ENCODE measurements at places on chromosomes 5 and 9. TPM values are rescaled to one million over a fixed set of nuclear protein-coding genes. Genes with fewer than 3 reads are reported as not detected.

Gene MCTP1
- 2.9 TPM for total RNA-seq

DNA sequence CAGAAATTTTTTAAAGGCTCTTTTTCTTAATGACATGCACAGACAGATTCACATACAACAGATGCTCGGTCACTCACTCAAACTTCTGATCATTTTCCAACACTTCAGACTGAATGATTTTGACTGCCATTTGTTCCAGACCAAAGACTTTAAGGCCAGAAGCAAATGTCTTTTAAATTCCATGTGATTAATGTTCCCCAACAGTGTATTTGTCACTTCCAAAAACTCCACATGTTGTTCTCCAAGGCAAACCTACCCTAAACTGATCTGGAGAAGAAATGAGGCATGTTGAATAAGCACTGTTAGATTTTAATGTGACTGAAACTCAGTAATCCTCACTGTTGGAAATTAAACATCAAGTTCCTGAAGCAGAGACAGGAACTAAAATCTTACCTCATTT lies 366.7 kb downstream of the GABRG2 start:
- H3K36me3 ChIP-seq, result no peaks in the 10 kb centered on the region
- no peaks in the 10 kb centered on the region for H3K4me1 ChIP-seq
- H3K27me3 ChIP-seq, result no peaks in the 10 kb centered on the region

DNA sequence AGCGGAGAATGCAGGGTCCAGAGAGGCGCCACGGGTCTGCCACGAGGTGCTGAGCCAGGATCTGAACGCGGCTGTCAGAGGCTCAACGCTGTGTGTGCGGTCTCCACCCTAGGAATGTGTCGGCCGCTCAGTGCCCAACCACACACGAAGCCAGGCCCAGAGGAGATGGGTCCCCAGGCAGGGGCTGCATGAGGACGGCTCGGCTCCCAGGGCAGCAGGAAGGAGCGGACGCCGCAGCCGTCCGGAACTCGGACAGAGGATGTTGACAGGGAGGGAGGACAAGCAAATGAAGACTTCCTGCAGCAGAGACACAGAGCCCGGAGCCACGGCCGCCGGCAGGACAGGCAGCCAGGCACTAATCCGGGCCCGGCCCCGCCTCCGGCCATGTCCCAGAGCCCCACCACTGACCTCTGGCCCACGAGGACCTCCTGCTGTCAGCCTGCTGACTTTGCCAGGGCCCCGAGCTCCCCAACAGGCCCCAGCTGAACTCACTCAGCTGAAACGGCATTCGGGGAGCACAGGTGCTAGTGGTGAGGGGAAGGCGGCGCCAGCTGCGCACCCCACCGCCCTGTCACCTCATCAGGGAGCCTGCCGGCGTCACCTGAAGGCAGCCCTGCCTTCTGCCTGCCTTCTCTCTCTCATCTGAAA lies 12.7 kb downstream of the VAV2 start:
- H3K27ac ChIP-seq, result no peak overlapping the region
- H3K4me1 ChIP-seq, result no peaks in the 10 kb centered on the region
- no peak overlapping the region for H3K4me3 ChIP-seq
- DNase-seq, result no peak
- H3K27me3 ChIP-seq, result peaks cover 4% of the 10 kb centered on the region
- H3K36me3 ChIP-seq, result no peaks in the 10 kb centered on the region

DNA sequence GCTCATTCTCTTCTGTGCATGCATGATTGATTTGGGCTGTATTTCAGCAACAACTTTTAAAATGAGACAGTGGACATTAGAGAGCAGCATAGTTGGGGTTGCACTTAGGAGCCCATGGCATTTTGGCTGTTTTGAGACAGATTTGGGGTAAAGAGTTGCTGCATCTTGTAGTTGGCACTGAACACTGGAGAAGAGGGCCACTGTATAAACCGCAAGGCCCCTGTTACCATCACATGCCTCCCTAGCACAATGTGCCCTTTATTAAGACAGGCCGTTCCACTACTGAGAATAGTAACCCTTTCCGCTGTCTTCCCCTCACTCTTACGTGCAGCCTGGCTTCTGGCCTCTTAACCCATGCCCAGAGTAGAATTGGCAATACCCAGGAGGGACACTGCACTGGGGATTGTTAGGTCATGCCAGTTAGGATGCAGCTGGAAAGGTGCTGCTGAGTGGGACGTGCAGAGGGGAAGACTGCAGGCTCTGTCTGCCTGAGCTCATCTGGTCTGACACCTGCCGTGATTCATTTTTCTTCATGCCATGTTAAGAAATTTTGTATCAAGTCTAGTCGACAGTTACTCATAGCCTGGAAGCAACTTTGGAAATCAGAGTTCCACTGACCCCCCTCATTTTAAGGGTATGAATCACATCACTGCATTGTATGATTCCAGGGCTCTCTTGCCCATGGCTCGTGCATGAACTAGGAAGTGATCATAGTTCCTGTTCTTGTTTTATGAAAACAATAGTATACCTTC lies 146.9 kb upstream of the DMRT1 start:
- no peaks in the 10 kb centered on the region for H3K4me1 ChIP-seq
- H3K27me3 ChIP-seq, result no peaks in the 10 kb centered on the region
- no peak overlapping the region for H3K27ac ChIP-seq
- H3K36me3 ChIP-seq, result no peaks in the 10 kb centered on the region
- no peak overlapping the region for H3K4me3 ChIP-seq

GRCh38 chr5:68180121-68181038 lies 35.2 kb upstream of the PIK3R1 start:
- no peak overlapping the region for H3K4me3 ChIP-seq
- H3K36me3 ChIP-seq, result no peaks in the 10 kb centered on the region
- H3K27me3 ChIP-seq, result no peaks in the 10 kb centered on the region
- H3K4me1 ChIP-seq, result no peaks in the 10 kb centered on the region
- no peak overlapping the region for H3K27ac ChIP-seq

GRCh38 chr5:121979691-121980090 lies 17.9 kb downstream of the SRFBP1 start:
- H3K36me3 ChIP-seq, result peaks cover 6% of the 10 kb centered on the region
- H3K27ac ChIP-seq, result no peak overlapping the region
- H3K4me3 ChIP-seq, result no peak overlapping the region
- no peaks in the 10 kb centered on the region for H3K4me1 ChIP-seq

- no peaks in the 10 kb centered on the region for H3K36me3 ChIP-seq
- no peak for DNase-seq
- H3K27ac ChIP-seq, result no peak overlapping the region
- H3K27me3 ChIP-seq, result no peaks in the 10 kb centered on the region
Observed at GRCh38 chr5:122690266-122690665, 84.6 kb upstream of the SNX2 start.

DNA sequence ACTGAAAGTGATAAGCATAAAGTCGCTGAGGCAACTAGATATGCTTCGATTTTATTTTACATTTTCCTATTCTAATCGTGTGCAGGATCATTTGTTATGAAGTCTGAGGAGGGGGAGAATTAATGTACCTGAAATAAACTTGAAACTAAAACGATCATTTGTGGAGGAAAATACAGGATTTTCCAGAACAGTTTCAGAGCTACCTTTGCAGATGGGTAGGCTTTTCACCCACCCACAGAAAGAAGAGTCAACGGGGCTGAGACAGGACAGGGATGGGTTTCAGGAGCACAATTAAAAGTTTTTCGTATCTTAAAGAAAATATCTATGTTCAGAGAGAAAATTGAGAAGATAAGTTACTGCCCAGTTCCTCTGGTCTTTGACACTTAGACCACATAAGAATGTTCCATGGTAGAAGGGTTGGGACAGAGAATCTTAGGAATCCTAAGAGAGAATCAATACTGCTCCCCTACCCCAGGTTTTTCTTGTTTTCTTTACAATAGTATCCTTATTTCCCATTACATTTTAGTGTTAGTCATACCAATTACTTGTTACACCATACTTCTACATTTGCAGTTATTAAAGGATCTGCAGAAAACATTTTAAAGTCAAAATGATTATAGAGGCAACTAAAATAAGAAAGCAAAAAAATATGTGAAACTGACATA lies 211.4 kb downstream of the DEPDC1B start:
- no peaks in the 10 kb centered on the region for H3K27me3 ChIP-seq
- no peak overlapping the region for H3K27ac ChIP-seq
- DNase-seq, result no peak
- H3K36me3 ChIP-seq, result no peaks in the 10 kb centered on the region

DNA sequence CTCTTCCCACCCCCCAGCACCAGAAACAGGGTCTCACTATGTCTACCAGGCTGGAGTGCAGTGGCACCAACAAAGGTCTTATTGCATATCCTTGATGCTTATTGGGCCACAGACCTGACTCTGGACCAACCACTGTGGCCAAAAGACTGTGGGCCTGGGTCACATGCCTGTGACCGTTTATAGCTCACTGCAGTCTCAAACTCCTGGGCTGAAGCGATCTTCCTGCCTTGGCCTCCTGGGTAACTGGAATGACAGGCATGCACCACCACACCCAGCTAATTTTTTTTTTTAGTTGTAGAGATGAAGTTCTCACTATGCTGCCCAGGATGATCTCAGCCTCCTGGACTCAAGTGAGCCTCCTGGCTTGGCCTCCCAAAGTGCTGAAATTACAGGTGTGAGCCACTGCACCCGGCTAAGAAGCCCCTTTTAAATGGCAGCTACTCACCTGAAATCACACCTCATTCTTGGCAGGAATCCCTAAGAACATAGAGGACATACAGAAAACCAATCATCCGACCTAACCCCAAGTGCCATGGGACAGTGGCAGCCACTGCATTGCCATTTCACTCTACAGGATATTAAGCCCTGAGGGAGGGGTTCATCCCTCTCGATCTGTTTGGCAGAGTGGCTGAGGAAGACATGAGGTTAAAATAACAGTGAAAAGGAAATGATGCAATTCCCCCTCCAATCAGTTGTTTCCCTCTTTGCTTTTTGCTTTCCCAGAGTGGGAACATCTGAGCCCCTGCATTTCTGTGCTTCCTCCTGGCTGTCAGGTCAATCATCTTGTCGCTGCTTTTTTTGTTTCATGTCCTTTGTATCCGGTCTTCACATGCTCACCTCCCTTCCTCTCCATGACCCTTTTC lies 74.6 kb downstream of the LRRC70 start:
- no peak for DNase-seq
- H3K36me3 ChIP-seq, result no peaks in the 10 kb centered on the region
- peaks cover 8% of the 10 kb centered on the region for H3K27me3 ChIP-seq
- H3K4me1 ChIP-seq, result no peaks in the 10 kb centered on the region

DNA sequence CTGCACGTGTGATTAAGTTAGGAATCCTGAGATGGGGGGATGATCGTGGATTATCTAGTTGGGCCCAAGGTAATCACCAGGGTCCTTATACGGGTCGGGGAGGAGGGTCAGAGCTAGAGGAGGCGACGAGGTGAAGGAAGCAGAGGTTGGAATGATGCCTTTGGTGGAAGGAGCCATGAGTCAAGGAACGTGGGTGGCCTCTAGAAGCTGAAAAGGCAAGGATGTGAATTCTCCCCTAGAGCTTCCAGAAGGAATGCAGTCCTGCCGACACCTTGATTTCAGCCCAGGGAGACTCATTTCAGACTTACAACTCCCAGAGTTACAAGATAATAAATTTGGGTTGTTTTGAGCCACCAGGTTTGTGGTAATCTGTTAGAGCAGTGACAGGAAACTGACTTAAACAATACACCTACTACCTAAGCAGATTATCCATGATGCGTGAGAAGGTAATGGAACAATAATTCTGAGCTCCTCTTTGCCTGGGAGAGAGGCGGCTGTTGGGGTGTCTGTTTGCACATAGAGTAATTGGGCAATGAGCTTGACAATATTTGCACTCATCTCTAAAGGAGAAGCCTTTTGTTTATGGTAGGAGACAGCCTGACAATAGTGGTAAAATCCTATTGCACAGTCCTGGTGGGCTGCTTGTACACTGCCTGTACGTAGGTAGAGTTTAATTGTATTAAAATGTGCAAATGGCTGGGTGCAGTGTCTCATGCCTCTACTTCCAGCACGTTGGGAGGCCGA lies 129.3 kb upstream of the IER5L start:
- no peak overlapping the region for H3K4me3 ChIP-seq
- H3K36me3 ChIP-seq, result peaks cover 2% of the 10 kb centered on the region
- no peak for DNase-seq
- H3K27ac ChIP-seq, result no peak overlapping the region

DNA sequence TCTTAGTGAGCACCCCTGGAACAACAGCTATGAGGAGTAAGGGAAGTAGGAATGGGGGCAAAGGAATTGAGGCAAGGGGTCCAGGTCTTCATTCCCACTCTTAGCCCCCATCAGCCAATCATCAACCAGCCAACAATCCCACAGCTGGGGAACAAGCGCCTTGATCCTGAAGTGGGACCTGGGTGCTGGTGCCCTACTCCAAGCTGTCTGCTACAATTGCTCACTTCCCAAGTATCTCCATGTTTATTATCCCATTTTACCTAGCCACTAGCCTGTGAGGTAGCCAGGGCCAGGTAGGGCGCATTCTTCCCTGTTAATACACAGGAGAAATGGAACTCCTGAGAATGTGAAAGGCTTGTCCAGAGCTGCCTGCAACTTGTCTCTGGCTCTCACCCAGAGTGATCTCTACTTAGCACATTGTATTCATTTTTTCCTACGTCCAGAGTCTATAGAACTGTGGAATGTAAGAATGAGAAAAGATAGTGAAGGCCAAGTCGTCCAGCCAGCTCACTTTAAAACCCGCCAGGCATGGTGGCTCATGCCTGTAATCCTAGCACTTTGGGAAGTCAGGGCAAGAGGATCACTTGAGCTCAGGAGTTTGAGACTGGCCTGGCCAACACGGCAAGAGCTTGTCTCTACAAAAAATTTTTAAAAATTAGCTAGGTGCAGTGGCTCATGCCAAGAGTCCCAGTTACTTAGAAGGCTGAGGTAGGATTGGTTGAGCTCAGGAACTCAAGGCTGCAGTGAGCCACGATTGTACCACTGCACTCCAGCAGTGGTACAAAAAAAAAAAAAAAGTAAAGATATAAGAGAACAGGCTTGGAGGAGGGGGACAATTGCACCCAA lies 6.2 kb upstream of the DNAJC18 start:
- no peaks in the 10 kb centered on the region for H3K27me3 ChIP-seq
- H3K36me3 ChIP-seq, result no peaks in the 10 kb centered on the region
- no peak for DNase-seq
- H3K4me1 ChIP-seq, result peaks cover 25% of the 10 kb centered on the region
- no peak overlapping the region for H3K27ac ChIP-seq
- no peak overlapping the region for H3K4me3 ChIP-seq

GRCh38 chr5:428754-429452 lies 14.1 kb upstream of the EXOC3 start:
- DNase-seq, result no peak
- H3K36me3 ChIP-seq, result no peaks in the 10 kb centered on the region
- H3K4me3 ChIP-seq, result no peak overlapping the region
- H3K27me3 ChIP-seq, result no peaks in the 10 kb centered on the region
- no peak overlapping the region for H3K27ac ChIP-seq
- H3K4me1 ChIP-seq, result no peaks in the 10 kb centered on the region

DNA sequence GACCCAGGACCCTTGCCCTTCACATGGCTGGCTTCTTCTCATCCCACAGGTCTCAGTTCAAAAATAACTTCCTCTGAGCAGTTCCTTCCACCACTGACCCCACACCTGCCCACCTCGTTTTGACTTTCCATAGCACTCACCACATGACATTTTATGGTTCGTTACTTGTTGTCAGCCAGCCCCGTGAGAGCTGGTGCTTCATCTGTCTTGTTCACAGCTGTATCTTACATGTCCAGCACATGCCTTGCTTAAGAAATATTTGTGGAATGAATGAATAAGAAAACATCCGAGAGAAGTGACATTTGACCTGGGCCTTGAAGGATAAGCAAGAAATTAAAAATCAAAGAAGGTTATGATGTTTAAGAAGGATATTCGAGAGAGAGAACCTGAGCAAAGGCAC lies 193.9 kb downstream of the RFK start:
- DNase-seq, result no peak
- H3K27ac ChIP-seq, result no peak overlapping the region
- no peaks in the 10 kb centered on the region for H3K27me3 ChIP-seq
- H3K36me3 ChIP-seq, result no peaks in the 10 kb centered on the region
- H3K4me3 ChIP-seq, result no peak overlapping the region

Gene C1QTNF2
- total RNA-seq, result not detected

Gene KIF20A
- total RNA-seq, result 0.67 TPM

GRCh38 chr9:11931109-11931508 lies 762.1 kb upstream of the TYRP1 start:
- H3K27me3 ChIP-seq, result no peaks in the 10 kb centered on the region
- H3K4me1 ChIP-seq, result no peaks in the 10 kb centered on the region
- H3K27ac ChIP-seq, result no peak overlapping the region
- H3K36me3 ChIP-seq, result no peaks in the 10 kb centered on the region

Gene PCAT7
- total RNA-seq, result not detected
